ENCODE measurements at places on chromosomes 7 and 10.
A peak's percentile ranks its signal among the peaks of the same experiment; 100 is the strongest.

DNA sequence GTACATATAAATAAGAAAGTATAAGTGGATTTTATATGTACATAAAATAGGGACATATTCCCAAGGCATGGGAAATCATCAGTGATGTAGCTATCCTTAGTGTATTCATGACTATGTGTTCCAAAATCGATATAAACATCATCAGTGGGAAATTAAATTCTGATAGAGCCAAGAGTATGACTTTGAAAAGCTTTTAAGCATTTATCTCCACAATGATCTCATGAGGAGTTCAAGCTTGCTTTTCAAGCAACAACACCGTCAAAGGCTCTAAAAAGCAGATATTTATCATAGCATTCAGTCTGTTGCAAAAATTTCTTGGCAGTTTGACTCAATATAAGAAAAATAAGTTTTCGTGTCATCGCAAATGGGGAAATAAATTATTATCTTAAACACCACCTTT, 14.5 kb upstream of the NEBL start:
- no peak for DNase-seq

GRCh38 chr7:55641273-55641691, 69.0 kb upstream of the VOPP1 start:
- DNase-seq, result peak; percentile 72

DNA sequence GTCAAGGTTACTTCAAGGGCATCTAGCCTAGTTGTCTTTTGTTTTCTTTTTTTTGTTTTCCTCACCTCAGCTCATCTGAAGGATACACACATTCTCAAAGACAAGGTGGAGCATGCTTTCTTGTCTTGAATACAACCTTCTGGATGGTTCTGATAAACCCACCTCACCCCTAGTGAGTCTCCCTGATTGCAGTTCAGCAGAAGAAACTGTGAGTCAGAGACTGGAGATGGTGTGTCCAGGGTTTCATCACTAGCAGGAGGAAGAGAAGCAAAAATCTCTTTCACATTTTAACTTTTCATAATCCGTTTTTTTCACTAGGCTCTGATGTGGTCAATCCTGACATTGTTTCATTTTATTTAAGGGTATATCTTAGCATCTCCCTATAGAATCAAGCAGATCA, 143.0 kb upstream of the NRBF2 start:
- no peak for DNase-seq

DNA sequence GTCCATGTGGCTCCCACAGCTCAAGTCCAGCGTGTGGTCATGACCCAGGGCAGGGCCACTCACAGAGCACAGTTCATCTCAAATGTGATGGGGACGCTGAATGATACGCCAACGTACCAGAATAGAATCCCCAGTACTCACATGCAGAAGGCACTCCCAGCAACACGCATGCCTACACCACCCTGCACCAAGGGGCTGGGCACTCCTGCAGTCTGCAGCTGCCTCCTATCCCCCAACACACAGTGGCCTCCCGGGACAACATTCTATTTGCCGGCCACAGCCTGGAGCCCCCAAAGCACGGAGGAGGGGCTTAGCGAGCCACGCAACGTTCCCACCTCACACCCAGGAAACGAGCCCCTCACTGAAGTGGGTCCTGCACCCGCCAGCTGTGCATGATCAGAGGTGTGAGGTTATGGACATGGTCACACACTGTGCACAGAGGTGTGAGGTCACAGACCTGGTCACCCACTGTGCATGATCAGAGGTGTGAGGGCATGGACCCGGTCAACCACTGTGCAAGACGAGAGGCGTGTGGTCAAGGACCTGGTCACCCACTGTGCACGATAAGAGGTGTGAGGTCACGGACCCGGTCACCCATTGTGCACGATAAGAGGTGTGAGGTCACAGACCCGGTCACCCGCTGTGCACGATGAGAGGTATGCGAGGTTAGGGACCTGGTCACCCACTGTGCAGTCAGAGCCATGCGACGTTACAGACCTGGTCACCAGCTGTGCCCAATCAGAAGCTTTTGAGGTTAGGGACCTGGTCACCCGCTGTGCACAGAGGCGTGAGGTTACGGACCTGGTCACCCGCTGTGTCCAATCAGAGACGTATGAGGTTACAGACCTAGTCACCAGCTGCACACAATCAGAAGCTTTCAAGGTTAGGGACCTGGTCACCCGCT, 182.8 kb downstream of the DIP2C start:
- DNase-seq, result no peak

DNA sequence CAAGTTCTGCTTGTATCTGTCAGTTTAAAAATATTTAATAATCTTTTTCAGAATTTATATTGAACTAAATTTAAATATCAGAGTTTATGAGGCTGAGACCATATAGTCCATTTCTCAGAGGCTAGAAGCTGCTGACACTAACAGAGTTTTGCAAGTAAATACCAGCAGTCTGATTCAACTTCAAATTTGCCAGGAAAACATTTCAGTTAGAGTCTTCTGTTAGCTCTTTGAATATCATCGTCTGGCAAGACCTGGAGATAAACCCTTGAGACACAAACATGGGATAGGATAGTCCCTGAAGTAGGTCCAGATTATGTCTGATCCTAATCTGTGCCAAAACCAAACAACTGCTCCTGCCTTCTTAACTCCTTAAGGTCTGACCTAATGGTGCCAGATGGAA, 472.8 kb upstream of the STEAP1 start:
- DNase-seq, result no peak

GRCh38 chr7:108659261-108659660, 89.6 kb downstream of the DNAJB9 start:
- DNase-seq, result no peak

GRCh38 chr7:103613655-103614642, 167.9 kb upstream of the SLC26A5 start:
- DNase-seq, result no peak

- DNase-seq, result no peak
These were observed 3.9 kb downstream of the FAM20C start for GRCh38 chr7:196283-196682.

DNA sequence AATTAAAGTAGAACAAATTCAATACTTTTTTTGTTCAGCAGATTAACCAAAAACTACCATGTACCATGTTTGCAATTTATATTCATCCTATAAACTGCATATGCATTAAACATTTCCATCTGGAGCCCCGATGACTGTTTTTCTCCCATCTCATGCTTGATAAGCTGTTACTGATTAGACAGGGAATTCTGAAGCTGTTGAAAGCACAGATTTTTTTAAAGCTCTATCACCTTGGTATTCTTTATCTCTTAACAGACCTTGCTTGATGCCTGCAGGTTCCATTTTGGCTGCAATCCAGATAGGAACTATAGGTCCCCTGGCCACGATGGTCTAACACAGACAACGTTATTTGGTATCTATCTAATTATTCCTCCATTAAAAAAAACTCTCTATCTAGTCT, 961.7 kb downstream of the CNTNAP2 start:
- no peak for DNase-seq

GRCh38 chr7:127907110-127908040, 123.9 kb downstream of the LRRC4 start:
- DNase-seq, result no peak

DNA sequence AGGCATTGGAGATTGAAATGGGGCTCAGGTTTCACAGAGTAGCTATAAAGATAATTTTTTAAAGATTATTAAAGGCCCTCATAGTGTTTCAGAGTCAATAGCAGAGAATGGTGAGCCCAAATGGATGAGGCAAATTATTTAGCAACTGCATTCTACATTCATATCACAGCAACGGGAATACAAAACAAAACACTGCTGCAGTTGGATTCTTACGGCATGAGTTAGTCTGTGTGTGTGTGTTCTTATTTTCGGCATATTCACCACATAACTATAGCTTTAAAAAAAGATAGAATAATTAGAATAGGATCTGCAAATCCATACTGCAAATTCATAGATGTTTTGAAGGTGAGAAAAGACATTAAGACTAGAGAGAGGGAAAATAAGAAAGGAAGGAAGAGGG, 66.0 kb downstream of the SUGCT start:
- no peak for DNase-seq
